ENCODE measurements at places on chromosomes 2 and 18. TPM values are rescaled to one million over a fixed set of nuclear protein-coding genes. Genes with fewer than 3 reads are reported as not detected.
A peak's percentile ranks its signal among the peaks of the same experiment; 100 is the strongest.

The RNPEPL1 gene
- 27.8 TPM for polyA plus RNA-seq

The STAM2 gene
- 41.0 TPM for polyA plus RNA-seq

The DYNC2LI1 gene
- polyA plus RNA-seq: 83.2 TPM

The STON1 gene
- 20.9 TPM for polyA plus RNA-seq

The IL37 gene
- polyA plus RNA-seq: not detected

The IL36G gene
- not detected for polyA plus RNA-seq

DNA sequence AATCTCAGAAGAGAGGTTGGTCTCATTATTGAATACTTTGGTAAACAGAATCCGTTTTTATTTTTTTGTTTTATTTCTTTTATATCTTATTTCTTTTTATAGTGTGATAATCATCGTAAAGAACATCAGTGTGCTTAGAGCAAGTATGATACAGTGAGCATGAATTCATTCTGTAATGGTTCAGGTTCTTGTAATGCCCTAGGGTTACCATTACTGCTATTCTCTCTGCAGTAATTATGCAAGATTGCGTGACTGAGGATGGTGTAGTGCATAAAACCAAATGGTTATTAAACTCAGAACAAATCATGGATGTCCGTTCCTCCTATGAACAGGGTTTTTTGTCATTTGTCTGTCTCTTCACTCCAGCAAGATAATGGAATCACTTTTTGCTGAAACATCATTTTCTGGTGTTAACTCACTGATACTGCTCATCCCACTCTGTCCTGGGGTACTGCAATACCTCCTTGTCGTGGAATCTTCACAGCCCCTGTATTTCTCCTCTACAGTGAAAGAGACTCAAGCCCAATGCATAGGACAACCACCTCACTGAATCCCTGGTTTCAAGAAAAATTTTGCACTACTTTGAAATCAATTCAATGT, 274.8 kb upstream of the ST6GAL2 start:
- DNase-seq: no peak

GRCh38 chr2:231117922-231118613, 6.8 kb downstream of the HTR2B start:
- no peak for DNase-seq

DNA sequence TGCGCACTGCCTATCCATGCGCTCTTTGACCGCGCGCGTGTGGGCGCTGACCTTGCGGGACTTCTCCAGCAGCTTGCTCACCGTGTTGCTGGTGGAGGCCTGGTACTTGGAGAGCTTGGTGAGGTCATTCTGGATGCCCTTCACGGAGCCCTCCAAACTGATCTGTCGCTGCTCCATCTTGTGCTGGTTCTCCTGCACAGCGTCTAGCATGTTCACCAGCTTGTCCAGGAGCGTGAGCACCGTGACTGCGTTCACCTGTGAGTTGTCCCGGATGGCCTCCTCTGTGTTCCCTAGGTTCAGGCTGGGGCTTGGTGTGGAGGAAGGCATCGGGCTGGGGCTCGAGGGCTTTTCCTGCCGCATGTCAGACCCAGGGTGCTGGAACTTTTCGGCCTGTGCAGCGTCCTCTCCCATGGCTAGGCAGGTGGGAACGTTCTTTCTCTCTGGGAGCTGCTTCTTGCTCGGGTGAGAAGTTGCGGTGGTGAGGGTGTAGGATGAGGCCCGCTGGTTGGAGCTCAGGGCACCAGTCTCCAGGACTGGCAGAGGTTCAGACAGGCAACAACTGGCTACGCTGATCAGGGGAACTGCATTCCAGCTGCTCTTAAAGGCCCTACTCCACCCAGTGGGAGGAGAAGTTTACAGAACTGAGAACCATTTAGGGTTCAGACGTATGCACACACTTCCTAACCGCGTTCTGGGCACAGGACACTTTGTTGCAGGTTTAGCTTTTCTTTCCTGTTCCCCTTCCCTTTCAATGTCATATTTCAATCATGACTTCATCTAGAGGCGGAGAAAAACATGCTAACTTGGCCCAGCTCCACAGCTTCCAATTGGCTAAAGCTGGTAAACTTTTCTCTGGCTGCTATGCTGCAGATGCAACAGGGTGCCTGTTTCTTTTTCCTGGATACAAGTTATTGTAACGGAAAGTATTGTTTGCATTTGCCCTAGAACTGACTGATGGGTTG, at the start of gene CAVIN2:
CAVIN2 (minus strand) TSS at position 574 of the 962 bp plus-strand sequence; CDS start at position 411, 163 bp downstream.
- DNase-seq: peak; percentile 78

GRCh38 chr2:241649404-241649803, 11.9 kb downstream of the ATG4B start:
- DNase-seq: no peak

GRCh38 chr2:196170213-196170605, 1.2 kb downstream of the STK17B start:
- DNase-seq: peak; percentile 58

DNA sequence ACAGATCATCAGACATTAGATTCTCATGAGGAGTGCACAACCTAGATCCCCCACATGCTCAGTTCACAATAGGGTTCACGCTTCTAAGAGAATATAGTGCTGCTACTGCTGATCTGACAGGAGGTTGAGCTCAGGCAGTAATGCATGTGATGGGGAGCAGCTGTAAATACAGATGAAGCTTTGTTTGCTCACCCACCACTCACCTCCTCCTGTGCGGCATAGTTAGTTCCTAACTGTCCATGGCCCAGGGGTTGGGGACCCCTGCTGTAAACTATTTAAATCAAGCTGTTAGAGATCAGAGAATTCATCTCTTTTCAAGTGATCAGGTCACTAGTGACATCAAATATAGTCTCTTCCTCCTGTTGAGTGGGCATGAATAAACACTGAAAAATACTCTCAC, 88.8 kb upstream of the ACVR2A start:
- no peak for DNase-seq

DNA sequence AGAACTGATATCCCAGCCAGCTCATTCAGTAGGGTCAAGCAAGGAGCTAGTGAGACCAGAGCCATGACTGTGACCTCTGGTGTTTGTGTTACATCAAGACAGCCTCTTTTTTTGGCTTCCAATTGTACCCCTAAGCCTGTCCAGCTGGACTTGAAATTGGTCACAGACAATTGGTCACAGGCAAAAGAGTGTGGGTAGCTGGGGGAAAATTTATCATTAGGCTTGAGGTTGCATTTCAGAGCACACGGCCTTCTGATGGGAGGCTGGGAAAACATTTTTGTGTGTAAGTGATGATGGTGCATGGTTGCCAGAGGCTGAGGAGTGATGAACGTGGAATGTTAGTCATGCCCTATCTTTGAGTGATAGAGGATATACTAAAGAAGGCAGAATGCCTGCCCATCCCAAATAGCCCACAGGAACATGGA, 285.1 kb upstream of the SLC14A2 start:
- DNase-seq: no peak

- DNase-seq: no peak
Observed at GRCh38 chr2:63614983-63615945, 26.5 kb downstream of the MDH1 start.

- no peak for DNase-seq
Observed at GRCh38 chr2:33457556-33458247, 18.7 kb upstream of the RASGRP3 start.

- no peak for DNase-seq
Observed at GRCh38 chr2:222442665-222443064, 18.3 kb downstream of the SGPP2 start.

- no peak for DNase-seq
Observed at GRCh38 chr2:202577250-202578183, 57.3 kb upstream of the FAM117B start.

GRCh38 chr2:206721256-206721920, 3.2 kb upstream of the DYTN start:
- DNase-seq: no peak

- no peak for DNase-seq
Observed at GRCh38 chr18:56787390-56787789, 136.2 kb downstream of the WDR7 start.

DNA sequence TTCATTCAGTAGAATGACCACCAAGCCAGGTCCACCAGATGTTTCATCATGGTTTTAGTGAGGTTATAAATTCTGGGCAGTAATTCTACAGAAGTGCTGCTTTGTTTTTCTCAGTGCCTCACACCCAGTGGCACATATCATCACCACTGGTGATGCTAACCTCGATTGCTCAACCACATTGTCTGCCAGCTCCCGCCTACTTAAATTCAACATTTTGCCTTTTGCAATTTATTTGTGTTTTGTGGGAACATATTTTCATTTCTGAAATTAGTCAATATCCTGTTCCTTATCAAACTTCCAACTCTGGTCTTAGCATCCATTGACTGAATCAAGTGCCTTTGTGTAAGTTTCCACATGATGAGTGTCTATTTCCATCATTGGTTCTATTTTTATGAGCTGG, 62.3 kb upstream of the TMEM178A start:
- DNase-seq: no peak

DNA sequence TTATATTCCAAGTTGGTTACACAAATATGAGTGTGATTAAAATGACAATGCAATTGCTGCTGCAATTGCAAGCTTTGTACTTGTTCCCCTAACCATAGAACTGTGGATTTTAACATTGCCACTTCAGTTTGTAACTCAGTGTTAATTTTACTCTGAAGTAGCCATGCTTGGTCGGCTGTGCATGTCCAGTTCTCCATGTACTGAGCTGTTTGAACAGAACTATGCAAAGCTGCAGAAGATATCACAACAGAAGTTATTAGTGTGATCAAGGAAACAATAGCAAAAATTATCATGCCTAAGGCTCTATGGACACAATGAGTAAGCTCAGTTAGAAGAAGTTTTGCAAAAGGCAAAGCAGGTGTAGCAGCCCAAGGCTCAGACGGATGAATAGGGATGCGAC, 45.3 kb downstream of the CXCR4 start:
- DNase-seq: no peak

DNA sequence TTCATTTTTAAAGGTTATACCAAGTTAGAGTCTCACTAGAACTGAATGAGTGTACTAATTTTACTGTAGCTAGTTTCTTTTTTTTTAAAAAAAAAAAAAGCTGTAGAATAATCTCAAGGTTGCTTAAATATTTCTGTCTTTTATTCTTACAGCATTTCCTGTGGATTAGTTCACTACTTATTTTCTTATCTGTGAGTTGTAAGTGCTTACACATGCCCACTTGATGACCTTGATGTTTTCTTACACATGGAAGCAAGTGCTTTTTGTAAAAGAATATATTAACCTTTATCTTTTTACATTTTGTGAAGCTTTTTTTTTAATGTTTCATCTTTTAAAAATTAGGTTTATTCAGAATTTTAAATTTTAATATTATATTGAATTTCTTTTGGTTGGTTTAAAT, 57.8 kb downstream of the MSH2 start:
- DNase-seq: no peak

- no peak for DNase-seq
Observed at GRCh38 chr18:27540111-27540510, 355.0 kb upstream of the CHST9 start.

DNA sequence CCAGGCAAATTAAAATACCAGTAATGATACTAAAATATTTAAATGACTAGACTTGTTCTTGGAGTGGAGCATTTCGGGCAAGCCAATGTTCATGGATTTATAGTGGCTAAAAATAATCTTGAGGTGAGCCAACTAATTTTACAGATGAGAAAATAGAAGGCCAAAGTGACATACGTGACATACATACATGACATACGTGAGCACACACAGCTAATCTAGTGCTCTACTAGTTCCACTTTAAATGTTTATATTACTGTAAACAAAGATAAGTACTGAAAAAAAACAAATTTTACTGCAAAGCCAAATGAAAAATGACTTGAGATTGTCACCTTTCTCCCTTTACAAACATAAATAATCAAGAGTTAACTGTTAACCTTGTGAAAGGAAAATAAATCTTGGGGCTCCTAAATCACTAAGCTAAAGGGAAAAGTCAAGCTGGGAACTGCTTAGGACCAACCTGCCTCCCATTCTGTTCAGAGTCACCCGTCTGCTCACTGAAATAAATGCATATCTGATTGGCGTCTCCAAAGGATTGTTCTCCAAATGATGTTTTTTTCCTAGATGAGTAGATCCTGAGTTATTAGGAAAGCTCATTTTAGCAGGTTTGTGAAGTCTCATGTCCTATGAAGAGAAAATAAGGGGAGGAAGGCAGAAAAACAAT, 96.7 kb downstream of the PMS1 start:
- no peak for DNase-seq

DNA sequence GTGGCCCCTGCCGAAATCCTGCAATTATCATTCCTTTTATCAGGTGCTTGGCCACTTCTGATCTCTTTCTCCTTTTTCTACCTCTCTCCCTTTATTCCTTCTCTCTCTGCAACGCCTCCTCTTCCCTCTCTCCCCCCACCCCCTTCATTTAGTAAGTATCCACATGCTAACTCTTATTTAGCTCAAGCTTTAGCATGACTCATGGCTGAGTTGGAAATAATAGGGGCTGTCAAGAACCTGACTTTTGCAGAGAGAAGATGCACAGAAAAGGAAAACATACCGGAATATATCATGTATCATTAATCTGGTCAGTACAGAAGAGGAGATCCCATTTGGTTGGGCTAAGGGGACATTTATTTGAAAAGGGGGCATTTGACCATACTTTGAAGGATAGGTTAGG, 33.1 kb downstream of the FAM171B start:
- DNase-seq: no peak

GRCh38 chr2:190634381-190634780, 14.5 kb upstream of the NAB1 start:
- no peak for DNase-seq

DNA sequence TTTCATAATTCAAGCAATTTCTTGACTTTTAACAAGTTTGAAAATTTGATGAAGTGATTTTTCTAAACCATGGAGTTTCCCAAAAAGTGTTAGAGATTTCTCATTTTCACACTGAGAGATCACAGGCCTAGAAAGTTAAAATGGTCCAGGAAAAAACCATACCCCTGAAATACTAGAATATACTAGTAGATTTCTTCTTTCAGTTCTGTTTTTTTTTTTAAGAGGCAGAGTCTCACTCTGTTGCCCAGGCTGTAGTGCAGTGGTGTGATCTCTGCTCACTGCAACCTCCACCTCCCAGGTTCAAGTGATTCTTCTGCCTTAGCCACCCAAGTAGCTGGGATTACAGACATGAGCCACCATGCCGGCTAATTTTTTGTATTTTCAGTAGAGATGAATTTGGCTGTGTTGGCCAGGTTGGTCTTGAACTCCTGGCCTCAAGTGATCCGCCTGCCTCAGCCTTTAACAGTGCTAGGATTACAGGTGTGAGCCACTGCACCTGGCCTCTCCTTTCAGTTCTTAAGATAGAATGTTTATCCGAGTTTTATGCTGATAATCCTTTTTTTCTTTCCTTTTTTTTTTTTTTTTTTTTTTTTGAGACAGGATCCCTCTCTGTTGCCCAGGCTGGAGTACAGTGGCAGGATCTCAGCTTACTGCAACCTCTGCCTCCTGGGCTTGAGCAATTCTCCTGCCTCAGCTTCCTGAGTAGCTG, 14.4 kb downstream of the MTHFD2 start:
- no peak for DNase-seq
